HEK293T (cell line): ENCODE measurements at places on chromosomes 13 and 19.

- no peak for DNase-seq
Measured at GRCh38 chr19:53012006-53012405, 1.7 kb upstream of the ERVV-1 start.

DNA sequence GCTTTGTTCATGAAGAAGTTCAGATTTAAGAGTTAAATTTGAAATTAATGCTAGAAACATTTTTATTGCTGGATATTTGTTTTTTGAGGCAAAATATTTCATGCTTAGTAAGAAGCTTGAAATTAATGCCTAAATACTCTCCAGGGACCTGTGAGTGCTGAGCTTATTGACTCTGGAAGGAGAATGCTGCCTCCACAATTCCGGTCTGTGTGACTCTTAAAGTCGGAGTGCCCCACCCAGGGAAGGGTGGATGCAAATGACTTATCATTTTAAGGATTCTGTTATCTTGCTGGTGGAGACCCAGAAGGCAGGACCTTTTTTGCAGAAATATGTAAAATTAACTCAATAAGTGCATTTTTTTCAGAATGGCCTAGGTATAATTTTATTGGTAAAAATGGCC lies 143.8 kb upstream of the RXFP2 start:
- DNase-seq: no peak

DNA sequence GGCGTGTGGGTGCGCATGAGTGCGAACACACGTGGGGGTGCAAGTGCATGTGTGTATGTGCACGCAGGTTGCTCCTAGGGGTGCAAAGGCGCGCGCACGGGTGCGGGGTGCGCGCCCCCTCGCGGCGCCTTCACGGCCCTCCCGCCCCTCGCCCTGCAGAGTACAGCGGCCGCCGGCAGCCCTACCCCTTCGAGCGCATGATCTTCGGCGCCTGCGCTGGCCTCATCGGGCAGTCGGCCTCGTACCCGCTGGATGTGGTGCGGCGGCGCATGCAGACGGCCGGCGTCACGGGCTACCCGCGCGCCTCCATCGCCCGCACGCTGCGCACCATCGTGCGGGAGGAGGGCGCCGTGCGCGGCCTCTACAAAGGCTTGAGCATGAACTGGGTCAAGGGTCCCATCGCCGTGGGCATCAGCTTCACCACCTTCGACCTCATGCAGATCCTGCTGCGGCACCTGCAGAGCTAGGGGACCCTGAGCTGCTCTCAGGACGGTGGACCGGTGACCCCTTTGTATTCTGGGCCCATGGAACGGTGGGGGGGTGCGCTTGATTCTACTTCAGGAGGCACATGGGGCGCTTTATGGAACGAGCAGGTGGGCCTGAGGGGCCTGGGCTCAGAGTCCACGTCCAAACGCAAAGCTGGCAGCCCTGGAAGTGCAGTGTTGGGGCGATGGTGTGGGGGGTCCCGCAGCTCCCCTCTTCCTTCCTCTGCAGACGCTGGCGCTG lies 27.7 kb downstream of the TMEM161A start:
- DNase-seq: no peak

GRCh38 chr19:1906985-1907562 lies 1.9 kb downstream of the ADAT3 start:
- no peak for DNase-seq

DNA sequence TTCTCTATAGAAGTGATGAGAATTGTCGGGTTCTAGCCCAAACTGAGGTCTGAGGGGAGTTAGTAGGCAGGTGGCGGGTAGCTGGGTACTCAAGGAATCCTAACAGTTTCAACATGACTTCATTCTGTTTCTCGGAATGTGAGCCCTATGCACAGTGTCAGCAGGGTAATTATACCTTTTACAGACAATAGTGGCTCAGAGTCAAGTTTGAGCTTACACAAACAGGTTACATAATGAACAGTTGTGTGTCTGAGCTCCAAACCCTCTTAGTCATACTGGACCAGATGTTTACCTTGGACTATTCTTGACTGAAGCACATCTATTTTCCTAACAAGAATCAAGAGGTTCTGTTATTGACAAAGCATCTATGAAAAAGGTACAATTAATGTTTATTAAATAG lies 1066.7 kb upstream of the PCDH20 start:
- DNase-seq: no peak

- DNase-seq: no peak
Measured at GRCh38 chr19:13841962-13842290, 35.0 kb upstream of the NANOS3 start.

DNA sequence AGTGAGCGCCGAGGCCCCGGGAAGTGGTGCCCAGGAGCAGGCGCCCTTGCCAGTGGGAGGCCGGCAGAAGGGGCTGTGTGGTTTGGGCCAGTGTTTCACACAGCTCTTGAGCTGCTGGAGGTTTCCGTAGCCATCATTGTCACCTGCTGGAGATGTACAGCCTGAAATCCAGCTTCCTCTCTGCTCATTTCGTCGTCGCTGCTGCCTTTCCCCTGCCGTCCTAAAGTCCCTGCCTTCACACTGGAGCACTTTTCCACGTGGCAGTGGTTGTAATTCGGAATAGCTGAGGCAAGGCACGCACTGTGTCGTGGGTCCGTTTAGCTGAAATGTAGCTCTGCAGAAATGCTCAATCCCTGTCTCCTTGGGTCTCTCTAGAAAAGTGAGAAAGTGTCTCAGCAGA lies 13.2 kb downstream of the DAZAP1 start:
- DNase-seq: no peak

DNA sequence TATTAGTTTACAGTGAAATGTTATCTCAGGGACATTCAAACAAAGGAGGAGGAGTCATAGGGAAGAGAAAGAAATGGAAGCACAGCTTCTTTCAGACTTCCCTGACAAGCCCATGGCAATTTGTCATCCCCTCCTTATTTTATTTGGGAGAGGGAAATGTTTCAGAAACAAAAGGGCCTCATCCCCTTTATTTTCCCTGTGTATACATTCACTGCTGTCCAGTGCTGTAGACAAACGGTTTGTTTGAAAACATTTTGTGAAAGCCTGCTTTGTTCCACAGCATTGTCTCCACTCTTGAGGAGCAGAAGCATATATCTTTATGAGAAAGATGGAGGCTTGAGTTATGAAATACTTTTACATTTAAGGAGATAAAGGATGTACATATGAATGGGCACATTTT lies 12.3 kb downstream of the ZNF460 start:
- no peak for DNase-seq

GRCh38 chr13:23628250-23628649 lies 58.0 kb downstream of the TNFRSF19 start:
- no peak for DNase-seq

DNA sequence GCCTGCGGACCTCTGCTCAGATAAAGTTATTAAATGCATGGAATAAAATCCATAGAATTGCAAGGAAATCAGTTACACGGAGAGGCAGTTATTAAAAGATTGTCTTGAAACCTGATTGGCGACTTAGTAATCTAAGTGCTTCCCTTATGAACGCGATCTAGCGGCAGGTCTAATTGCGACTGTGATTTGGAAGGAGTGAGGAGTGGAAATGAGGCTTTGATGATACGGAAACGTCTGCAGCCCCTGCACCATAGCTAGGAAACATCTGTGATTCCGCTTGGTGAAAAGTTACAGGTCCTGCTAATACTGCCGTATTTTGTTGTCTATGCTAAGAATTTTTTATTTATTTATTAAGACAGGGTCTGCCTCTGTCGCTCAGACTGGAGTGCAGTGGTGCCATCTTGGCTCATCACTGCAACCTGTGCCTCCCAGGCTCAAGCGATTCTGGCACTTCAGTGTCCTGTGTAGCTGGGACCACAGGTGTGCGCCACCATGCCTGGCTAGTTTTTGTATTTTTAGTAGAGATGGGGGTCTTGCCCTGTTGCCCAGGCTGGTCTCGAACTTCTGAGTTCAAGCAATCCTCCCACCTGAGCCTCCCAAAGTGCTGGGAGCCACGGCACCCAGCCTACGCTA lies 887 bp downstream of the NDUFS7 start:
- DNase-seq: no peak
